AG08395 (cell line): ENCODE measurements at places on chromosomes 6 and 20.

DNA sequence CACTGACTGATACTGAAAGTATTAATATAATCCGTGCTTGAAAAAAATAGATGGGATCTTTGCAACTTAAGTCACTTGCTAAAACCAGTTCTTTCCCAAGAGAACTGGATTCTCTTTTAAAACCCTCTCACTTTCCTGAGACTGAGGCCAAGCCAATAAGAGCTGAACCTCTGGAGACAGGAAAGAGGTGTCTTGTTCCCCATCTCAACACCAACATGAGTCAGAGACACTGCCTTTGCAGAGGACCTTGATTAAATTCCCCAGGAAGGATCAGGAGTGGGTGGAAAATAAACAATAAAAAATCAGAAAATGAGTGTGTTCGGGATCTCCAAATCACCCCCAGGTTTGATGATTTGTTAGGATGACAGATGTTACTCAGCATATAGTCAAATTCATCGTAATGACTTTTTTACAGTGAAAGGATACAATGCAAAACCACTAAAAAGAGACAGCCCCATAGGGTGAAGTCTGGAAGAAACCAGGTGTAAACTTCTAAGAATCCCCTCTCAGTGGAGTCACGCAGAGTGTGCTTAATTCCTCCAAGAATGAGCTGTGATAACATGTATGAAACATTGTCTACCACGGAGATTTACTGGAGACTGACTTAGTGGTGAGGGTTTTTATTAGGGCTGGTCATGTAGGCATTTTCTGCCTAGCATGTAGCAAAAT is 122.8 kb upstream of the BEND3 start:
- no peak for DNase-seq

DNA sequence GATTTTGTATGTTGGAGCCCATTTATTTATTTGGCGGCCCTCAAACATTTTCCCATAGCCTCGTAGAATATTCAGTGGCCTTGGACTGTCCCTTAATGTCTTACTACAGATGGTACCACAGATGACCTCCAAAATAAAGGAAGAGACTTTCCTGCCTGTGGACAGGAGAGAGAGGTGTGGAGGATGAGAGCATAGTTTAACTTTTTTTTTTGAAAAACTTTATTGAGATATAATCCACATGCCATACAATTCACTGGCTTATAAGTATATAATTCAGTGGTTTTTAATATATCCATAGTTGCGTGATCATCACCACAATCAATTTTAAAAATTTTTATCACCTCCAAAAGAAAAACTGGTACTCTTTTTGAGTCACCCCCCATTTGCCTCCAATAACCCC is 4.6 kb upstream of the PPP1R16B start:
- DNase-seq, result no peak

- DNase-seq, result no peak
These were observed 171.6 kb downstream of the SASH1 start for GRCh38 chr6:148514091-148514845.

GRCh38 chr6:169938262-169938701 is 186.9 kb downstream of the ERMARD start:
- no peak for DNase-seq

- no peak for DNase-seq
These were observed 152.7 kb downstream of the VEGFA start for GRCh38 chr6:43922426-43923375.
